Stimulated activated CD4-positive, alpha-beta T cell treated with anti-CD3 and anti-CD28 coated beads, Interleukin-1b, Interleukin-23, amount 100 ng/mL, for 1 hour (primary cell): ENCODE measurements at places on chromosomes 11 and 22.
A peak's percentile ranks its signal among the peaks of the same experiment; 100 is the strongest.

- no peak for DNase-seq
These were observed 42.6 kb downstream of the NEU3 start for GRCh38 chr11:75031224-75031753.

GRCh38 chr11:67497656-67498291, 7.4 kb downstream of the PITPNM1 start:
- DNase-seq = no peak

DNA sequence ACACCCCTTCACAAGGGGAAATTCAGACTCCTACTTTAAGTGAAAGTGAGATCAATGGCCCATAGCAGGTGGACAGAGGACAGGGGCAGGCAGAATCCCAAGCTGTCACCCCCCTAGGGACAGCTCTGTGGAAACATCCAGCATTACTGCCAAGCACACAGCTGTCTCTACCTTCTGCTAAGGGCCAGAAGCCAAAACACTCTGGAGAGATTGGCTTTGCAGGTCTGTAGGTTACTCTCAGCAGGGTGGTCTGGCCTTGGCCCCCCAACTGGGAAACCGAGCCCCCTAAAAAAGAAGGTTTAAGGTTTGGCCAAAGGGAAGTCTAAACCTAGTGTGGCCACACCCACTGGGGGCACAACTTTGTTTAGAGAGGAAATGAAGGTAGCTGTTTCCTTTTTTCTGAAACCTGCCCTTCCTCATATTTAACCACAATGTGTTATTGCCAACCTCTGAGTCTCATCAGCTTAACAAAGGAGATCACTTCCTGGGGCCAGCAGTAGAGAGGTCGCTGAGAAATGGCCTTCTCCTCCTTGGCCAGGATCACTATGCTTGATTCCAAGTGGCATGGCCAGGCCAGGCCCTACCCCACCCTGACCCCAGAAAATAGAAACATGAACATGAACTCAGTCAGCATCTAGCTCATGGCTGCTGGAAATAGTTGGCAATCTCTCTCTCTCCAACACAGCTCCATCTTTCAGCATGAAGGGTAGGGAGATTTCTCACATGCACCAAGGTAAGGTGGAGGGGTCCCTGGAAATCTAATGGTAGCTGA, 25.9 kb upstream of the SCARF2 start:
- DNase-seq = no peak

DNA sequence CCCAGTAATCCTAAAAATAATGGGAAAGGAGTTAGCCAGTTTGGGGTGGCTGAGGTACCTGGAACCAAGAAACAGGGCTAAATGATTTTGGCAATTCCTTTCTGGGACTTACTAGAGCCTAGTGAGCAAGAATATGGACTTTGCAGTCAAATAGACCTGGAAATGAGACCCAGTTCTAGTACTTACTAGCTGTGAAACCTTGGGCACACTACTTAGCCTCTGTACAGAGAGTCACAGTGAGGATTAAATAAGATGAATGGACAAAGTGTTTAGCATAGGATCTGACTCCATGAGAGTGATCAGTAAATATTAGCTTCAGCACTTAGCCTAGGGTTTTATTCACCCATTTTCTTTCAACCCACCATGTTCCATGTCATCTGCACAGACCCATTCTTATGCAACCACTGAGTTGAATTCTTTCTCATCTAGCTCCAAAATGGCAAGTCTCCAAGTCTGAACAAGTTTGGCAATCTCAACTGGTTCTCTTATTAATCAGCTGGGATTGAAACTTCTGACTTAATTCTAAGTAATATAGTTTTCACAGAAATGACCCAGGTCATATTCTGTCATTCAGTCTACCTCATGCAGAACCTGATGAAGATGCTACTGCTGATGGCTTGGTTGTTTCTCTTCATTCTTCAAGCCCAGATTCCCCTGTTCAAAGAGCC, 15.0 kb upstream of the SORL1 start:
- DNase-seq = no peak

- DNase-seq = no peak
These were observed 9.6 kb upstream of the SLC6A5 start for GRCh38 chr11:20589796-20590195.

DNA sequence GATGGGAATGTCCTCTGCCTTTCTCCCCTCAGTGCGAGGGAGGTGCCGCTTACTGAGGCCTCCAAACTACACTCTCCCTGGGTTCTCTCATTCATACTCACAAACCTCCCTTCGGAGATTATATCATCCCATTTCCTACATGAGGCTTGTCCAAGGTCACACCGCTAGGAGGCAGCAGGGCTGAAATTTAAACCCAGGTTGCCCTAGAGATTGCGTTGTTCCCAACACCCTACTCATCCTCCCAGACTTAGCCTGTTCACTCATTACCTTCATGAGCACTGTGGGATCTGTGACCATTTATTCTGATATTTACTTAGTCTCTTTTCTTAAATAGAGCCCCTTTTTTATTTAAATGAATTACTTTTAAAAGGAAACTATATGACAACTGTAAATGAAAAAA, 31.1 kb downstream of the SDHAF2 start:
- no peak for DNase-seq

DNA sequence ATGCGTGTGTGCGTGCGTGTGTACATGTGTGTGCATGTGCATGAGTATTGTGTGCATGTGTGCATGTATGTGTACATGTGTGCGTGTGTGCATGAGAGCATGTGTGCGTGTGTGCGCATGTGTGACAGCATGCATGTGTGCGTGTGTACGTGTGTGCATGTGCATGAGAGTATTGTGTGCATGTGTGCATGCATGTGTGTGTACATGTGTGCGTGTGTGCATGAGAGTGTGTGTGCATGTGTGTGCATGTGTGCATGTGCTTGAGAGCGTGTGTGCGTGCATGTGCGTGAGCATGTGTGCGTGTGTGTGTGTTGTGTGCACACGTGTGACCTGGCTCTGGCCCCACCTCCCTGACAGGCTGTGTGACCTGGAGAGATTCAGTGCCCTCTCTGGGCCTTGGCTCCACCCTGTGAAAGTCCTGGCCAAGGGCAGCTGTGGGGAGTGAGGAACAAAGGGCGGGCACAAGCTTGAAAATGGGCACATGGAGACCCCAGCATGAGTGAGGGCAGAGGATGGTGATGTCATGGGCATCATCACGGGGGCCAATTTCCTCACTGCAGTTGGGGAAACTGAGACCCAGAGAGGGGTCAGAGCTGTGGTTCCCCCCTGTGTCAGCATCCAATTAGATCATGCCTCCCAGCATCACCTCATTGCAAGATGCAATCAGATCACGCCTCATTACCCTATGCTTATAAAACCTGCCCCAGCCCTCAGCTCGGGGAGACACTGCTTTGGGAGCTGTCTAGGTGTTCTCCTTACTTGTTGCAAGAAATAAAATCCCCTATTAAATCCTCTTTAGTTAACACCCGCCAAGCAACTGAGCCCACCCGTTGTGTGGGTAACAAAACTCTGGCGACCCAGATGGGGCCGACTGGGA, 658 bp downstream of the ACY3 start:
- no peak for DNase-seq

DNA sequence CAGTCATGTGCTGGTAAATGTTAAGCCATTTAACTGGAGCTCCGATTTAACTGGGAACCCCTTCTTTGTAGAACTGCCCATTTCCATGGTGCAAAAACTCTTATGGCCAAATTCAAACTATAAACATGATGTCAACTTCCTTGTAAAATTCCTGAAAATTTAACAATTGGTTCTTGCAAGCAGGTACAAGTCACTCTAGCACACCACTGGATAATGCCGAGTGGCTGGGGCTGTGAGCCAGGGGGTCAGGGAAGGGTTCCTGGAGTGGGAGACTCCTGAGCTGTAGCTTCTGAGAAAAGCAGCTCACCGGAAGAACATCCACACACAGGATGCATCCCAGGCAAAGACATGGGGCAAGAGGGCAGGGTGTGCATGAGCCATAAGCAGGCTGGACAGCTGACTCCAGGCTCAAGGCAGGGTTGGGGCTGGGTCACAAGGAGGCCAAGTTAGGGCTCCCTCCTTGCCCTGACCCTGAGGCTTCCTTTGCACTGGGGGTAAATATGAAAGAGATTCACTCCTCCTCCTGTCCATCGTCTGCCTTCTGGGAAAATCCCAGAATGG, 18.2 kb downstream of the P2RY2 start:
- DNase-seq = no peak

- no peak for DNase-seq
These were observed 365.8 kb downstream of the TBC1D22A start for GRCh38 chr22:47128216-47128615.

GRCh38 chr11:72856551-72857345, 42.5 kb downstream of the ATG16L2 start:
- DNase-seq = no peak

- no peak for DNase-seq
These were observed 103.7 kb upstream of the CLMP start for GRCh38 chr11:123298488-123299447.

GRCh38 chr11:116927163-116927974, 89.9 kb upstream of the APOA1 start:
- no peak for DNase-seq

DNA sequence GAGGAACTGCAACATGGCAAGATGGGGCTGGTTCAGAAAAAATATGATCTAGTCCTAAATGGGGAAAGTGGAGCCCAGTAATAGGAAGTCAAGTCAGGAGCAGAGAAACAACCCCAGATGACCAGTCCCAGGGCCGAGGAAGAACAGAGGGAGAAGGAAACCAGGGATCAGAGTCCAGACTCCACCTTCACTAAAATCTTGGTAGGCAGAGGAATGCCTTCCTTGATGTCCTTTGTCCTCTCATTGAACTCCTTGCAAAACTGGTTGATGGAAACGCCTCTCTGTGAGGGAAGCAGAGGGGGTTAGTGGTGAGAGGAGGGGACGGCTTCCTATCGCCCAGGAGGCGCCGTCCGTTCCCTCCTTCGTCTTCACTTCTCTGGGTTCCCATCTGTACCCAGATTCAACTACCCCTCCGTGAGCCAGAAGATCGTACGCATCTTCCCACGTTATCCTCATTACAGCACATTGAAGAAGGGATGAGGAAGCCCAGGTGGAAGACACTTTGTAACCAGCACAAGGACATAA, 607 bp downstream of the MRPL11 start:
- DNase-seq = no peak

GRCh38 chr11:68436985-68437926, 23.3 kb upstream of the PPP6R3 start:
- DNase-seq = no peak

- DNase-seq = no peak
These were observed 77.5 kb downstream of the BLID start for GRCh38 chr11:122038543-122038942.

DNA sequence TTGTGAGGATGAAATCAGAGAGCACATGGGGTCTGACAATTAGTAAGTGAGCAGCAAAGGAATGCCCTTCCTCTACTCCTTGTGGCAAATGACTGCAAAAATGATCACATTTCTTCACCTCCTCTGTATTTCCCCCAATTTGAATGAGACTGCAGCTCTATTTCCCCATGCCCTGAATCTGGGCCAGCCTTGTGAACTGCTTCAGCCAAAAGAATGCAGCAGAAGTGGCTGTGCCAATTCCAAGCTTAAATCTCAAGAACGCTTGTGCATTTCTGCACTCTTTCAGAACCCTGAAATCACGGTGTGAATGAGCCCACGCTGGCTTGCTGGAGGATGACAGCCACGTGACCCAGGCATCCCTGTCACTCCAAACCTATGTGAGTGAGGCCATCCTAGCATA, 9.9 kb downstream of the SLC43A3 start:
- DNase-seq = no peak

- DNase-seq = no peak
These were observed 103.8 kb downstream of the GRIK4 start for GRCh38 chr11:120615391-120615790.

GRCh38 chr11:57476757-57477506, 16.6 kb downstream of the RTN4RL2 start:
- no peak for DNase-seq

GRCh38 chr11:134050541-134051383, 18.1 kb upstream of the JAM3 start:
- peak; percentile 42 for DNase-seq

- DNase-seq = no peak
These were observed 10.2 kb upstream of the PDE2A start for GRCh38 chr11:72684236-72684912.

- no peak for DNase-seq
These were observed 58.1 kb upstream of the FAM181B start for GRCh38 chr11:82791779-82792178.

GRCh38 chr22:42562684-42563083, 8.9 kb downstream of the SERHL2 start:
- no peak for DNase-seq

DNA sequence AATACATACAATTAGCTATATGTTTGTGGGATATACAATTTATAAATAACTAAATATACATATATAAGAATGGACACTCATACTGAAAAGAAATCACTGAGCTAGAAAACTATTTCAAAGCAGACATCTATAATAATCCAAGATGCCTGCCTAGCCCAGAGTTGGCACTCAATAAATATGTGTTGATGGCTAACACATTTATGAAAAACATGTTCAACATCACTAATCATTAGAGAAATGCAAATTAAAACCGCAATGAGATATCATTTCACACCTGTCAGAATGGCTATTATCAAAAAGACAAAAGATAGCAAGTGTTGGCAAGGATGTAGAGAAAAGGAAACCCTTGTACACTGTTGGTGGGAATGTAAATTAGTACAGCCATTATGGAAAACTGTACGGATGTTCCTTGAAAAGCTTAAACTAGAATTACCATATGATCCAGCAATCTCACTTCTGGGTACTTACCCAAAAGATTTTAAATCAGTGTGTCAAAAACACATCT, 29.8 kb downstream of the POU2AF1 start:
- no peak for DNase-seq

GRCh38 chr22:20940904-20941385, 23.7 kb downstream of the CRKL start:
- DNase-seq = no peak

DNA sequence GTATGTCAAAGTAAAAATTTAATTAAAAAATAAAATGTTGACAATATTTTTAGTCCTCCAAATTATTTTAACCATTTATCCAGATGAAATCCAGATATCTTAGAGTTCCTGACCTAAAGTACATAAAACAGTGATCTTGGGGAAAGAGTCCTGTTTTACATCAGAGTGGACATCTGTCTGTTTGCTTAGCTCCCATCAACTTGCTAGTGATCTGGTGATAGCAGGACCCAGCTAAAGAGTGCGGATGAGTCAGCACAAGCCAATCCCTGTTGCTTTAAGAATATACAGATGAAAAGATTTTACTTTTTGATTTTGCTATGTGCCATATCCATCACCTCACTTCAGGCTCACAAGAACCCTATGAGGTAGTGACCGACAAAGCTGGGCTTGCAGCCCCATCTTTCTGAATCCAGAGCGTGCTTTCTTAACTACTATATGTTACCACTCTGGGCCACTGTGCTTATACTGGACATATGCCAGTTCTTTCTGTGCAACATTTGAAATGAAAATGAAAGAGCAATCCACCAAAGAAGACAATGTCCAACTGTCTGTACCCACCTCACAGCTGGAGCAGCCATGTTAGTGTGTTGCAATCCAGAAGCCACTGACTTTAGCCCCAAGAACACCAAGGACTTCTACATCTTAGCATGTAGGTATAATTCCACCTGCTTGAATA, 167.6 kb upstream of the SESN3 start:
- no peak for DNase-seq

- DNase-seq = no peak
These were observed 24.1 kb downstream of the ZBTB16 start for GRCh38 chr11:114083391-114084252.

GRCh38 chr11:65419772-65420481, 2.7 kb upstream of the NEAT1 start:
- DNase-seq = no peak
